ENCODE measurements at places on chromosomes 13 and 19.

GRCh38 chr19:54383330-54383729, 18.6 kb upstream of the LAIR1 start:
- no peak for DNase-seq

GRCh38 chr13:43200736-43201135, 177.3 kb downstream of the DNAJC15 start:
- DNase-seq = no peak

GRCh38 chr19:16850133-16850532, 20.9 kb downstream of the SIN3B start:
- no peak for DNase-seq

DNA sequence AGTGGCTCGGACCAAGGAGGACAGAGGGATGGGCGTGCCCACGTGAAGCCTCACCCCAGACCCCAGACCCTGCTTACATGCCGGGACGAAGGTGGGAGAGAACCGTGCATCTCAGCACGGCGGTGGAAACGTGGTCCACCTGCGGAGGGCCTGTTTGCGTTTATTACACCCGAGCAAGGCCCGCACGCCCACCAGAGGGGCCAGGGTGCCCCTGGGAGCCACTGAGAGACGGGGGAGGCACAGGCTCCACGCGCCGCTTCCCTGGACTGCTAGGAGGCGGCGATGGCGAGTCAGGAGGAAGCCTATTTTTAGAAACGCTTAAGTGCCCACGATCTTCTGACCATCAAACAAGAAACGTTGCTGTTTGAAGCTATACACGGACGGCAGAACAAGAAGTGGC, 80.7 kb downstream of the ATP11A start:
- no peak for DNase-seq

DNA sequence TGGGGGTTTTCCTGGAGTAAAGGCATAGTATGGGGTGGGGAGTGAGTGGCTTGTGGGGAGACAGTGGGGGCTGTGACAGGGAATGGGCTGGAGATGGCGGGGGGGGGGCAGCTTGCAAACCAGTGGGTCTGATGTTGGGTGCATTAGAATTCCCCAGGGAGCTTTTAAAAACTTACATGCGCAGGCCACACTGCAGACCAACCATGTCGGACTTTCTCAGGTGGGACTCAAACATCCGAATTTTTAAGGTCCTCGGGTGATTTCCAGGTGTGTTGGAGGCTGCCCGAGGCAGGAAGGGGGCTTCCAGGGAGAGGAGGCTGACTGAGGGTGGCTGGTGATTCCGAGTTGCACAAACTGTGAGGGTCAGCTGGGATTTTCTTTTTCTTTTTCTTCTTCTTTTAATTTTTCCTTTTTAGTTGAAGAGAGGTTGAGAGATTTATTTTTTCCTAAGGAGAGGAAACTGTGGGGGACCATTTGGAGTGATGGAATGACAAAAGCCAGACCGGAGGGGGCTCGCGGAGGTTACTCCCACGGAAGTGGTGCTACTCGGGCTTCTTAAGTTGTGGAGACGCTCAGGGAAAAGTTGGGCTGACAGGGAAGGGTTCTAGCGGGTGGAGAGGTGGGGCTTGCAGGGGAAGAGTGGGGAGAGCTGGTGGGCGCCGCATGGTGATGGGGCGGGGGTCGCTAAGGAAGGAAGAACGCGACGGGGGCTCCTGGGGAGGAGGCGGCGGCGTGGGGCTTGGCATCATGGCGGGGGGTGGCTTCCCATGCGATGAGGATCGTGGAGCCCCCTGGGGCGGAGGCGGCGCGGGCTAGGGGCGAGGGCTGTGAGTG, 997 bp upstream of the CACNG8 start:
- peak; percentile 53 for DNase-seq

GRCh38 chr19:14732510-14732909, 42.7 kb downstream of the ZNF333 start:
- DNase-seq = no peak

GRCh38 chr19:10884274-10884673, 12.9 kb downstream of the CARM1 start:
- no peak for DNase-seq

Data from A549 (cell line).